ENCODE measurements at places on chromosomes 7 and 10. TPM values are rescaled to one million over a fixed set of nuclear protein-coding genes. Genes with fewer than 3 reads are reported as not detected.

GRCh38 chr7:137007001-137007694 lies 138.7 kb downstream of the CHRM2 start:
- DNase-seq: no peak

GRCh38 chr7:13627455-13627854 lies 362.0 kb downstream of the ETV1 start:
- no peak for DNase-seq

Gene SPDYE8
- total RNA-seq: not detected

GRCh38 chr7:151389096-151389767 lies 20.6 kb downstream of the WDR86 start:
- no peak for DNase-seq

DNA sequence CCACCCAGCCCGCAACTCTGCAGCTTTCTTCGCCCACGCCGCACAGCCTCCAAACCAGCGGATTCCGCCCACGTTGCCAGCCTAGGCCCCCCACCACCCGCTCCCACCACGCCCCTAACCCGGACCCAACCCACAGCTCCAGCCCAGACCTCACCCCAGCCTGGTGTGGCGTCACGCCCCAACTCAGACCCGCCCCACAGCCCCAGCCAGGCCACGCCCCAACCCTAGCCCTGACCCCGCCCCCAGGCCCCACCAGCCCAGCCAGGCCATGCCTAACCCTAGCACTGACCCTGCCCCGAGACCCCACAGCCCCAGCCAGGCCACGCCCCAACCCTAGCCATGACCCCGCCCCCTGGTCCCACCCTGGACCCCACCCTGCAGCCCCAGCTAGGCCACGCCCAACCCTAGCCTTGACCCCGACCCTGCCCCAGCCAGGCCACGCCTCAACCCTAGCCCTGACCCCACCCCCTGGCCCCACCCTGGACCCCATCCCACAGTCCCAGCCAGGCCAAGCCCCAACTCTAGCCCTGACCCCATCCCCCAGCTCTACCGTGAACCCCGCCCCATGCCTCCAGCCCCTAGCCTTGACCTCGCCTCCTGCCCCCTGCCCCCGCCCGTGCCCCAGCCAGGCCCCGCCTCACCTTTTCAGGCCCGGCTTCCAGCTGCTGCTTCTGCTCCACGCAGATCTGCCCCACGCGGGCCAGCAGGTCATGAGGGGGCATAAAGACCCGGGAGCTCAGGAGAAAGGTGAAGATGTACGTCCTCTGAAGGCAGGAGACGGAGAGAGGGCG lies 64.0 kb downstream of the RASGEF1A start:
- DNase-seq: peak; percentile 54

DNA sequence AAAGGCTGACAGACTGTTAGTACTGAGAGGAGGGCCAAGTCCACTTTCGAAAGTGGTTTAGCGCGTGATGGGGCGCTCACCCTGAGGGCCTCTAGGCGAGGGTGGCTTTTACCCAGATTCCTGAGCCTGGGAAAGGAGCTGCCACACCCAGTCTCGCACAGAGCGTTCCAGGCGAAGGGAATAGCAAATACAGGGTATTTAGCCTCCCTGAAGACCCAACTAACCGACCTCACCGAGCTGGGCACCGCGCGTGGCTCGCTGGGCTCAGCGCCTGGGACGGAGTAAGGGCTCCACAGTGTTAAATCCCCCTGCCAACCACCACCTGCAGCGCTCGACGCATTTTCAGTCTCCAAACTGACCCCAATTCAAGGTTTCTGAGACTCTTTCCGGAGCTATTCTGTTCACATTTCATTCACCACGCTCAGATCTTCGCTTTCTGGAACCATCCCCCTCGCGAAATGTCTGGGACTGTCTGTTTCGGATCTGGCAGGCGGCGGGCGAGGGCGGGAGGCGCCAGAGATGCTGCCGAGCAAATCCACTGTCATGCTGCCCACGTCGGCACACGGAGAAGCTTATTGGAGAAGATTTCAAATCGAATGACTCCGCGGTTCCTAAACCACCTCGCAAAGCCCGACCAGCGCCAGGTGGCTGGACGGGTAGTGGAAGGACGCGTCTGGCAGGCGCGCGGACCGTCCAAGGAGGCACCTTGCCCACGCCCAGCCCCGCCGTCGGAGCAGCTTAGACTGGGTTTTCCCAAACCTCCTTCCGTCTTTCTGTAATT lies 1.4 kb upstream of the OSBPL3 start:
- peak; percentile 70 for DNase-seq

- no peak for DNase-seq
Measured at GRCh38 chr7:1762238-1762945, 92.3 kb downstream of the ELFN1 start.

DNA sequence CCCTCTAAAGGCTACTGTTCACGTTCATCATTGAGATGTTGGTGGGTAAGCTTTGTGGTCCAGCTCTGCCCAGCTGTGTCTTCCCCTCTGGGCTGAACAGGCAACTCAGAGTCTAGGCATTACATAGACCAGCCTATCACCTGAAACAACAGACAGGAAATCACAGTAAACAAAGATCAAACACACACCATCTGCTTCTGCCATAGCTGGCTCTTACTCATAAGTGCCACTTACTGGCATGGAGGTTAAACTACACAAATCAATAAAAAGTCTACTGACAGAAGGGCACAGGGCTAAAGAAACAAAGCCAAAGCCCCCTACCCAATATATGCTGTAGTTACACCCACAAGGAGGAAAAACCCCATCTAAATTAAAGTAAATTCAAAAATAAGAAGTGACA lies 35.0 kb downstream of the SEPTIN14 start:
- DNase-seq: no peak

Gene VPS37D
- total RNA-seq: 2.5 TPM

- DNase-seq: no peak
Measured at GRCh38 chr10:126908225-126908624, 3.0 kb downstream of the DOCK1 start.

Gene AKR1E2
- total RNA-seq: 7.5 TPM

DNA sequence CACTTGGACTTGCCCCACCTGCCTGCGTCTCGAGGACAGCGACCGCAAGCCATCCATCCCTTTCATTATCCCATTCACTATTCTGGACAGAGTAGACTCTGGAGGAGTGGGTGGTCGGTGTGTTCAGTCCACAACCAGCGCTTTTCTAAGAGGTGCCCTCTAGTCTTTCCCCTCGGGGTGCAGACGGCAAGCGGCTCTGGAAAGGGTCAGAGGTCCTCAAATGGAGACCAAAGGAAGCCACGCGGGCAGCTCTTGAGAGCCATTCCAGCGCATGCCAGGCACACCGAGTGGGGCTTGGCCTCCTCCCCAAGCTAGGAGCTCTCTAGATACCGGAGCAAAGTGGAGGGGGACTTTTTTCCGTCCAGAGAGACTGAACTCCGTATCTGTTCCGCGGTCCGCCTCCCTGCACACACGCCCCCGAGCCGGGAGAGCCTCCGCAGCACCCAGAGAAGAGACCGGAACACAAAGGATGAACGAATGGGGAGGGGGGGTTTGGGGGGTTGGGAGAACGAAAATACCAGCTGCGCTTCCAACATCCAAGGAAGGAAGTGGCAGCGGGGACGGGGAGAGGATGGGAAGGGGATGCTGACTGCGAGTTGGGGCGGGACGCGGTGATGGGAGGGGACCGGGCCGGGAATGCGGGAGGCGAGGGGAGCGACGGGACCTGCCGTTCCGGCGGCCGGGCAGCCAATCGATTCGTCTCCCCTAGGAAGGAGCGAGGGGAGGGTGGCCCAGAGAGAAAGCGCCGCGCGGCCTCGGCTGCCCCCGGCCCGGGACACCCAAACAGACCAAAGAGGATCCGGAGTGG lies 515 bp downstream of the GSDME start:
- DNase-seq: peak; percentile 65

DNA sequence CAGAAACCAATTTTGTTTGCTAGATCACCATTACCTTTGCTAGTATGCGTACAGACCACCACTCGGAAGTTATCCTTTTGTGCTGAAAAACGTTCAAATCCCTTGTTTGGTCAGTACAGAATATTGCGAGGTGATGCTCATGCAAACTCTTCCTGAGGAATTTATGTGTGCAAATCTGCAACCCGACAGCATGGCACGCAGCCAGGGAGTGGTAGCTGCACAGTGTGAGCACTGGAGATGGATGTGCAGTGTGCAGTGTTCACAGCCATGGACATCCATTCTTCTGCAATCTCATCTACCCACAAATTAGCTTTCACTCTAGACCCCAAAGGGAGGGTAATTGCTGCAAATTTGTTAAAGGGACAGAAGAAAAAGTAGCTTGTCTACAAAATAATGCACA lies 72.2 kb downstream of the CACUL1 start:
- DNase-seq: no peak

GRCh38 chr7:107486041-107486440 lies 16.2 kb downstream of the GPR22 start:
- DNase-seq: no peak

Gene NPY4R
- 0.58 TPM for total RNA-seq

Gene TFR2
- 0.79 TPM for total RNA-seq

DNA sequence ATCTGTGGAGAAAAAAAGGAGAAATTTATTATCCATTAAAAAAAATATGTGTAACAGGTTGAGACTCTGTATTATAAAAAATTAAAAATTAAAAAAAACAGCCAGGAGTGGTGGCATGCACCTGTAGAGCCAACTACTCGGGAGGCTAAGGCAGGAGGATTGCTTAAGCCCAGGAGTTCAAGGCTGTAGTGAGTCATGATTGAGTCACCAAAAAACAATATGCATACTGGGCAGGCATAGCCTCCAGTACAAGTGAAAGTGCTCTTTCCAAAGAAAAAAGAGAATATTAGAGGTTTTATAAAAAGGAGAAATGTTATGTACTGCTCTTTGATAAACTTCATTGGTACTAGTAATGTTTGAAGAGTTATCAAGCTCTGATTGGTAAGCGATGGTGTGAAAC lies 647.1 kb upstream of the ZWINT start:
- DNase-seq: no peak

GRCh38 chr7:115229401-115230105 lies 307.7 kb downstream of the MDFIC start:
- no peak for DNase-seq

GRCh38 chr7:90972906-90973550 lies 291.2 kb upstream of the FZD1 start:
- no peak for DNase-seq

Gene CRHR2
- total RNA-seq: 0.16 TPM

GRCh38 chr10:63901881-63902280 lies 380.7 kb downstream of the REEP3 start:
- no peak for DNase-seq

Gene ANKRD2
- 54.6 TPM for total RNA-seq

- DNase-seq: no peak
Measured at GRCh38 chr7:80392229-80393169, 119.4 kb downstream of the GNAT3 start.

Gene GALNT17
- total RNA-seq: 0.35 TPM

Gene CPN1
- not detected for total RNA-seq

All from left cardiac atrium (tissue), 4 donors.